ENCODE measurements at places on chromosomes 2 and 18. TPM values are rescaled to one million over a fixed set of nuclear protein-coding genes. Genes with fewer than 3 reads are reported as not detected.

Gene EVA1A
- 1.2 TPM for total RNA-seq

- no peaks in the 10 kb centered on the region for H3K4me1 ChIP-seq
- DNase-seq = no peak
- no peaks in the 10 kb centered on the region for H3K36me3 ChIP-seq
- H3K27ac ChIP-seq = no peak overlapping the region
- no peaks in the 10 kb centered on the region for H3K27me3 ChIP-seq
Measured at GRCh38 chr2:71705171-71705960, 252.0 kb downstream of the DYSF start.

Gene KCNG3
- 0.77 TPM for total RNA-seq

GRCh38 chr2:170227951-170228350, 50.0 kb downstream of the MYO3B start:
- H3K36me3 ChIP-seq = no peaks in the 10 kb centered on the region
- no peak for DNase-seq
- no peak overlapping the region for H3K4me3 ChIP-seq
- no peak overlapping the region for H3K27ac ChIP-seq

Gene GPAT2
- 0.33 TPM for total RNA-seq

GRCh38 chr2:210442878-210443277, 33.7 kb downstream of the LANCL1 start:
- H3K4me3 ChIP-seq = no peak overlapping the region
- H3K4me1 ChIP-seq = no peaks in the 10 kb centered on the region
- DNase-seq = no peak
- H3K27me3 ChIP-seq = no peaks in the 10 kb centered on the region
- H3K27ac ChIP-seq = no peak overlapping the region
- H3K36me3 ChIP-seq = peaks cover 13% of the 10 kb centered on the region

GRCh38 chr2:20072436-20073158, 21.2 kb upstream of the LAPTM4A start:
- peak overlapping the region; percentile 87 for H3K27ac ChIP-seq
- no peaks in the 10 kb centered on the region for H3K27me3 ChIP-seq
- H3K4me1 ChIP-seq = peaks cover 7% of the 10 kb centered on the region
- no peak overlapping the region for H3K4me3 ChIP-seq
- H3K36me3 ChIP-seq = no peaks in the 10 kb centered on the region

Data from endodermal cell (in vitro differentiated cells).